Right renal cortex interstitium (tissue), 3 donors: ENCODE measurements at places on chromosomes 3 and 15. TPM values are rescaled to one million over a fixed set of nuclear protein-coding genes. Genes with fewer than 3 reads are reported as not detected.

- DNase-seq: no peak
Observed at GRCh38 chr15:27675571-27675970, 423.5 kb downstream of the OCA2 start.

DNA sequence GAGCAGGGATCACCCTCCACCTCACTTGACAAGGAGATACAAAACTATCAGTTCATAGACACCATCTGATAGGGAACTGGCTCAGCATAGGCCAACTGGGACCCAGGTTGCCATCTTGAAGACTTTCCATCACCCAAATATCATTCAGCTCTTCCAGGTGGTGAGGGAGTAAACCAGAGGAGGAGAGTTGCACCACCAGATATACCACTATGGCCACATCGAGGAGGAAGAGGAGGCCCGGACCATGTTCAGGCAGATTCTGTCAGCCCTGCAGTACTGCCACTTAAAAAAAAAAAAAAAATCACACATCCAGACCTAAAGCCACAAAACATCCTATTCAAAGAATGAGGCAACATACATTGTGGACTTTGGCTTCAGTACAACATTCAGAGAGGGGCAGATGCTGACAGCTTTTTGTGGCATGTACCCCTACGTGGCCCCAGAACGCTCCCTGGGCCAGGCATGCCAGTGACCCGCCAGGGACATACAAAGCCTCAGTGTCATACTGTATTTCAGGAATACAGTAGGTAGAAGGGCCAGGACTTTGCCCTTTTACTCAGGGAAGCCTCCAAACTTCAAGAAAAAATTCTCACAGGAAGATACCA, 18.4 kb upstream of the EMC3 start:
- no peak for DNase-seq

- DNase-seq: no peak
Observed at GRCh38 chr3:151391720-151392119, 7.2 kb upstream of the P2RY12 start.

DNA sequence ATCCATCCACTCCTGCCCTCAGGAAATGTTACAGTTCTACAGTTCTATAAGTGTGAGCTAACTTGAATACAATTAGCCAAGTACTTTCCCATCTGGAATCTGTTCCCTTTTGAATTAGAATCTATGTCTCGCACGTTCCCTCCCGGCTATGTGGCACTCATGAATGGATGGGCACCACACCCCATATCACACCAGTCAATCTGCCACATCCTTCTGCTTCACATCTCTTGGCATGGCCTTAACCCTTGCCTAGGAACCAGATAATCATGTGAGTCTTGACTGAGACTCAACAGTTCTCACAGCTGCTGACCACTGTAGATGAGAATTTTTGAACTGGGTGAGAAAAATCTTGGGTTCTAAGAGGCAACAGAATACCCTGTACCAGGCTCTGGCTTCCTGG, 180.2 kb downstream of the TNIK start:
- DNase-seq: no peak

GRCh38 chr15:68326711-68327354, 49.3 kb downstream of the FEM1B start:
- DNase-seq: no peak

- no peak for DNase-seq
Observed at GRCh38 chr3:100813828-100814227, 104.5 kb downstream of the TFG start.

GRCh38 chr15:77475001-77475400, 54.3 kb downstream of the HMG20A start:
- DNase-seq: no peak

GRCh38 chr3:112101916-112102315, 15.7 kb downstream of the C3orf52 start:
- no peak for DNase-seq

DNA sequence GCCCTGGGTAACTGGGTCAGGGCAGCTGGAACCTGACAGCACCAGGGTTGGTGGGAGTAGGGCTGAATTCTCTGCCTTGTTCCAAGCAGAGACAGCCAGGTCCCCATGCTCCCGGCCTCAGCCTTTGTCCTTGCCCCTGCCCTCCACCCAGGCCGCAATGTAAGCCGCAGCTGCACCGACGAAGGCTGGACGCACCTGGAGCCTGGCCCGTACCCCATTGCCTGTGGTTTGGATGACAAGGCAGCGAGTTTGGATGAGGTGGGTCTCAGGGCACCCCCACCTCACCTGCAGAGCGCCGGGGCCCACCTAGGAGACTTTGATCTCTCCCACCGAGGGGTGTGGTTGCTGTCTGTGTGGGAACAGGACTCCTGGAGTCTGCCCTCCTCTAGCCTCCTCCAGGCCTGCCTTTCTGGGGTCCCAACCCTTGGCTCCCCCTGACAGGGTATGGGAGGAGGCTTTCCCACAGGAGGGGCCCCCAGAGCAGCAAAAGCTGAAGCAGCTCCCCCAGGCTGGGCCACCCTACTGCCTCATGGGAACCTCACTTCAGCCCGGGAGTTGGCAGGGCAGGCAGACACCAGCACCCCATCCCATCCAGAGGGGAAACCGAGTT, 23.4 kb downstream of the VIPR1 start:
- DNase-seq: no peak

DNA sequence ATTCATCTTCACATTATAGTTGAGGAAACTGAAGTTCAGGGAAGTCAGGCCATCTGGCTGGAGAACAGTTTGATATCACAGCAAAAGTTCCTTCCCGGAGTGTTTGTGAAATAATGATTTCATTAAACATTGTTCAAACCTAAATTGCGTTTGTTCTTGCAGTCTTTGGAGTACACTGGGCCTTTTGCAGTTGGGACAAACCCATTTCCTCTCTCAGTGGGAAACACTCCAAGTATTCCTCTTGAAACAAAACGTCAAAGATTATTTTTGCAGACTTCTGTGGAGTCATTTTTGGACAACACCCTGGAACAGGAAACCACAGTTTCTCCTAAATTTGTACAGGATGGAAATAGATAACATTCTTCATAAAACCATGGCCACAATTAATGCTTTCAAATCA, 287.5 kb downstream of the PTPRG start:
- no peak for DNase-seq

Gene FOXL2NB
- polyA plus RNA-seq: not detected

Gene THAP10
- polyA plus RNA-seq: 9.4 TPM

Gene NANOGP8
- polyA plus RNA-seq: 0.22 TPM

Gene FAM81A
- polyA plus RNA-seq: 25.7 TPM

Gene ACTL6A
- 126 TPM for polyA plus RNA-seq

Gene TMEM212
- polyA plus RNA-seq: not detected

Gene CTXN2
- polyA plus RNA-seq: not detected

Gene ARL8B
- polyA plus RNA-seq: 75.3 TPM
